Right ventricle myocardium inferior (tissue), 1 donor: ENCODE measurements at places on chromosomes 12 and 14. TPM values are rescaled to one million over a fixed set of nuclear protein-coding genes. Genes with fewer than 3 reads are reported as not detected.

DNA sequence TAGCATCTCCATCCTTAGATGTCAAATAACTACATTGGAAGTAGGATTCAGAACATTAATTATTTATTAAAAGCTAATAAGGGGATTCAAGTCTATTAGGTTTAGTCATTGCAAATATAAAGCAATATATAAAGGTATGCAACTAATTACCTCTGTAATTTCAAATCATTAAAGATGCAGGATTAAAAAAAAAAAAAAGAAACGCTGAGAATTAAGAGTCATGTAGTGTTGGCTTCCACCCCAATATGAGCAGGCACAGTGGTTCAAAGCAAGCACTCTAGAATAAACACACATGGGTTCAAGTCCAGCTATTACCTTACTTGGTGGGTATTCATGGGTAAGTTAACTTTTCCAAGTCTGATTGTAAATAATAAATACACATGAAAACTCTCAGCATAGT is 10.9 kb downstream of the SPTB start:
- no peak for DNase-seq

- no peak for DNase-seq
Measured at GRCh38 chr14:46197856-46198255, 453.7 kb downstream of the RPL10L start.

- no peak for DNase-seq
Measured at GRCh38 chr14:31084385-31084784, 58.2 kb upstream of the STRN3 start.

DNA sequence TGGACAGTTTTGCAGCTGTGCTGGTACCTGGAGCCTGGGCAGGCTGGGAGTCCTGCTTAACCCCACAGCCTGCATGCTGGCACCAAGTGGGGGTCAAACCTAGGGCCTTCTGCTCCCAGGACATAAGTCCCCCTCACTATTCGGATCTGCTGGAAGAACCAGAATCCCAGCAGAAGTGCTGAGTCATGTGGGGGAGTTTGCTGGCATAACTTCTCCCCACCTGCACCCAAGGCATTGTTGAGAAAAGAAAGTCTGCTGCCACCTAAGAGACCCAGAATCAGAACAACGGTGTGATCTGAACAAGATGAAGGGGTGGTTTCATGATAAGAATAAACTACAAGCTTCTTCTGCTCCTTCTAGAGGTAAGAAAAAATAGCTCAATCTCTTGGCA is 102.7 kb downstream of the RBM19 start:
- peak; percentile 8 for DNase-seq

DNA sequence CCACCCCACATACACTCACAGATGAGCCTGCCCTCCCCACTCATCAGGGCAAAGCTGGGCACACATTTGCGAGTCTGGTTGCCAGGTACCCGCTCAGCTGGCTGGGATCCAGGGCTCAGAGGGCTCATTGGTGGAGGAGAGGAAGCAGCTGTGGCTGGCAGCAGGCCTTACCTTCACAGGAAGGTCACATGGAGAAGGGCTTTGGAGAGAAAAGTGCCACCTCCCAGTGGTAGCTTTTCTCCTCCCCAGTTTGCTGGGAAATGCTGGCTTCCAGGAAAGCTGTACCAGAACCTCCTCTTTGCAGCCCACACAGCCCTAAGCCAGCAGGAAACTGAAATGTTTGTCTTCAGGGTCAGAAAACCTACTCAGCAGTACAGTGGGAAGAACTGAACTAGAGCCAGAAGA is 55.6 kb downstream of the LGMN start:
- peak; percentile 89 for DNase-seq

- no peak for DNase-seq
Measured at GRCh38 chr12:88242571-88242925, 100.4 kb downstream of the TMTC3 start.

DNA sequence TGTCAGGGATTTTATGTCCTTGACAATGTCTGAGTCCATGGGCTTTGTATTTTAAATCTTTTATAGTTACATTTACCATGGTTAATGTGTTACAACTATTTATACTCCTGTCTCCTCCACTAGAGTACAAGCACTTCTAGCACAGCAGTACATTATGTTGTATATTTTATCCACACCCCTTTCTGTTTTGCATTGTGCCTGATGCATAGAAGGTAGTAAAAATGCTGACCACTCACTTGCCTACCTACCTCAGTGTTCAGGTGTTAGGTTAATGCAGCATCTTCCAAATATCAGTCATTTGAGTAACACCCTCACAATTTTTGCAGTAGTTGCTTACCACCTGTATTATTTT is 31.1 kb upstream of the SLC38A2 start:
- no peak for DNase-seq

Gene AMN
- 0.14 TPM for total RNA-seq

Gene SYNDIG1L
- not detected for total RNA-seq

DNA sequence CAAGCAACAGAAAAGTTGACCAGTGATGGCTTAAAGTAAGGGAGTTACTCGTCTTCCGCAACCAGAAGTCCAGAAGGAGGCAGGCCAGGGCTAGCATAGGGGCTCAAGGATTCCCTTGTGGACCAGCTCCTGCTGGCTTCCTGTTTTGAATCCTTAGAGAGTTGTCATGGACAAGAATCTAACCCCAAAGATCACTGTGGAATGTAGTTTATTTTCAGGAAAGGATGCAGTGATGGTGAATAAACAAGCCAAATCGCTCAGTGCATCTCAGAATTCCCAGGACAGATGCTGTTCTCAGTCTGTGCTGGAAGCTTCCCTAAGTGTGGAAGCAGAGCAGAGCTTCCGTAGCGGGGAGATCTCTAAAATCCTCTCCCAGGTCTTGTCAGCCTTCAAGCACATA is 311.3 kb downstream of the C12orf75 start:
- no peak for DNase-seq

Gene LRRC74A
- not detected for total RNA-seq

DNA sequence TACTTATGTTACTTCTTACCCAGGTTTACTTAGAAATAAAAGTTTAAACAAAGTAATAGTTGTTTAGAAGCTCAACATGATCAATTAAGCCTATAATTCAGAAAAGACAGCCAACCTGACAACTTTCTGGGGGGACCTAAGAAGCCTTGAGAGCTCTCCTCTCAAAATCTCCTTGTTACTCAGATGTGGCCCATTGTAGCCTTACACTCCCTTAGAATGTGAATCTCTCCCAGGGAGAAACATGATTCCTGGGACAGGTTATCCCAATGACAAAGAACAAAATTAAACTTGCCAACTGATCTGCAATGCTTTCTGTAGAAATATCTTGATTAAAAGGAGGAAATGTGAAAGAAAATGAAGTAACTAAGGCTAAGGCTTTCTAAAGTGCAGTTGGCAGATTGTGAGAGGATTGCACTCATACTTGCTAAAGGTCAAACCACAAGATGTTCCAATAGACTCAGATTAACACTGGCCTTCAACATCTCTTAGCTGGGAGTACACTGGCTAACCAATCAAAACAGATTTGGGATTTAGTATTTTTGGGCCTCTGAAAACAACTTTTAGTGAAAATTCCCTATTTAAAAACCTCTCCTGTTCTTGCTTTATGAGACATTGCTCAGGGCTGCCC is 72.3 kb upstream of the TMX1 start:
- no peak for DNase-seq

Gene MUCL1
- not detected for total RNA-seq

- no peak for DNase-seq
Measured at GRCh38 chr12:105449431-105449830, 118.9 kb downstream of the C12orf75 start.

Gene PLEKHD1
- total RNA-seq = 0.32 TPM

- no peak for DNase-seq
Measured at GRCh38 chr12:120010661-120011230, 21.7 kb downstream of the BICDL1 start.
